Activated CD4-positive, alpha-beta memory T cell treated with anti-CD3 and anti-CD28 coated beads for 36 hours (primary cell): ENCODE measurements at places on chromosomes 16 and 17. TPM values are rescaled to one million over a fixed set of nuclear protein-coding genes. Genes with fewer than 3 reads are reported as not detected.

The HSD17B2 gene
- not detected for total RNA-seq

The AOC2 gene
- 1.7 TPM for total RNA-seq

The CD300LB gene
- not detected for total RNA-seq

The MYH10 gene
- 20.6 TPM for total RNA-seq

The SSTR5 gene
- not detected for total RNA-seq

The VEZF1 gene
- total RNA-seq = 29.8 TPM

The SLC5A10 gene
- not detected for total RNA-seq

The CCL2 gene
- total RNA-seq = not detected

The CACNG1 gene
- not detected for total RNA-seq

The FBXL16 gene
- total RNA-seq = 7.7 TPM

The FNDC8 gene
- not detected for total RNA-seq

The COQ7 gene
- total RNA-seq = 15.2 TPM

The CSH1 gene
- total RNA-seq = not detected

The CHST4 gene
- total RNA-seq = not detected
